A549 (cell line): ENCODE measurements at places on chromosomes 4 and X.
A peak's percentile ranks its signal among the peaks of the same experiment; 100 is the strongest.

- no peak for DNase-seq
These were observed 16.7 kb upstream of the ANKRD17 start for GRCh38 chr4:73275318-73275654.

GRCh38 chrX:12702509-12703091 lies 88.6 kb upstream of the PRPS2 start:
- DNase-seq = peak; percentile 17

DNA sequence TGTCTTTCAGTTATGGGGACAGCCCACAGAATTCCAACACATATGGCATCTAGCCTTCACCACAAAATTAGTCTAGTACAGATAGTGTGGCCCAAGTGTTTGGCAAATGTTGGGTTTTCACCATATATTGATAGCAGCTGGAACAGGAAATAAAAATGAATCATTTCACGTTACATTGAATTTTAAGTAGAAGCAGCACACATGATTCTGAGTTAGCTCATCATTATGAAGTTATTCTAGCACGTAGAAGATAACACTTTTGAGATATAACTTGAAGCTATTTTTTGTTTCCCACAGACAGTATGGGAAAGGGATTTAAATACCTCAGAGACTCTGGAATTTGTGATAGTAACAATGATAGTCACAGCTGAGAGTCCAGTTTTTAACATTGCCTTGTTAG lies 118.7 kb downstream of the FAT4 start:
- DNase-seq = no peak

DNA sequence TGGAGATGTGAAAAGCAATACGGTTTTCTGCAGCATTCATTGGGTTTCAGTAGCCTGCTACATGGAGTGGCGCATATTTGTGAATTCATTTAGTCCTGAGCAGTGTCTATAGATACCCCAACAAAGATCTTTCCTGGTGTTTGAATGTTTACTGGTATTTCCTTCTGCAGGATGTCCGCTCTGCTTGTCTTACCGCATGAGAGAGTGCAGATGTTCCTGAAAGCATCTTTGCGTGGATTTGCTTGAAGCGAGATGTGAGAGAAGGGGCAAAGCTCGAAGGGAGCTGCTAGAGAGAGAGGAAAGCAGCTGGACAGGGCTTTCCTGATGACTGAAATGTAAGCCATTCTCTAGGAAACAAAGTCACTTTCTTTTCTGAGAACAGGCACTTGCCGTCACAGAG lies 40.9 kb upstream of the GYPA start:
- DNase-seq = no peak

DNA sequence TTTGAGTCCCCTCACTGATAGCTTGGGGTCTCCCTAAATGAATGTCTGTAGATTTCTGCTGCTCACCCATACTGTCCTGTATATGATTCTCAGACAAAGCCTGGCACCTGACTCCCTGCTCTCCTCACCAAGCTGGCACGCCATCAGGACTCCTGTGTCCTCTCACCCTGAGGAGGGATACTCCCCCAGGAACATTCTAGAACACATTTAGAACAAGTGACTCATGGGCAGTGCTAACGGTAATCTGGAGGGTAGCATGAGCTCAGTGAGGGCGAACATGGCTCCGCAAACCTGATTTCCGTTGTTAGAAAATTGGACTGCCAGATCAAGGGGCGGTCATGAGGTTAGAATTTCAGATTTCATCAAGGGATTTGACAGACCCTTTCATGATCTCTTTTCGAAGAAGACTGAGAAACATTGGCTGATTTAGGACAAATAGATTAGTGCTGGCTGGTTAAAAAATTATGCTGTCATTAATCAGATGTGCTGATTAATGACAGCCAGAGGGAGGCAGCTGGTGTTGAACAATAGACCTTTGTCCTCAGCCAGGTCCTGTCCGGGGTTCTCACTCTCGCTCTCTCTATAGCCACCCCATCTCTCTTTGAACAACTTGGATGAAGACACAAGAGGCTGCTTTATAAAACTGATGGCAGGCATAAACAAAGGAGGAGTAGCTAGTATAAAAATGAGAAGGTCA lies 244.3 kb downstream of the PTTG2 start:
- no peak for DNase-seq

DNA sequence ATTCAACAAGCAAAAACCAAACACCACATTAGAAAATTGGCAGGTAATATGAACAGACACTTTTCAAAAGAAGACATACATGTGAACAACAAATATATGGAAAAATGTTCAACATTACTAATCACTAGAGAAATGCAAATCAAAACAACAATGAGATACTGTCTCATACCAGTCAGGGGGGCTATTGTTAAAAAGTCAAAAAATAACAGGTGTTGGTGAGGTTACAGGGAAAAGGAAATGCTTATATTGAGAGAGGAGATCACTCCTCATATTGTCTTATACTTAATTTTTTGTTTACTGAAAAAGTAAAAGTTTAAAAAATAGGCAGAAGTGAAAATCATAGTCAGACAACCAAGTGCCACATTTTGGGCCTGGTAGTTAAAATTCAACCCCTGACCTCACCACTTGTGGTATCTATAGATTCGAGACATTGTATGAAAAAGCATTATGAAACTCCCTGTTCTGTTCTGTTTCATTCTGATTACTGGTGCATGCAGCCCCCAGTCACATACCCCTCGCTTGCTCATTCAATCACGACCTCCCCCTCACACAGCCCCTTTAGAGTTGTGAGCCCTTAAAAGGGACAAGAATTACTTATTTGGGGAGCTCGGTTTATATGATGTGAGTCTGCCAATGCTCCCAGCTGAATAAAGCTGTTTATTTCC lies 153.7 kb upstream of the FGF16 start:
- DNase-seq = no peak

DNA sequence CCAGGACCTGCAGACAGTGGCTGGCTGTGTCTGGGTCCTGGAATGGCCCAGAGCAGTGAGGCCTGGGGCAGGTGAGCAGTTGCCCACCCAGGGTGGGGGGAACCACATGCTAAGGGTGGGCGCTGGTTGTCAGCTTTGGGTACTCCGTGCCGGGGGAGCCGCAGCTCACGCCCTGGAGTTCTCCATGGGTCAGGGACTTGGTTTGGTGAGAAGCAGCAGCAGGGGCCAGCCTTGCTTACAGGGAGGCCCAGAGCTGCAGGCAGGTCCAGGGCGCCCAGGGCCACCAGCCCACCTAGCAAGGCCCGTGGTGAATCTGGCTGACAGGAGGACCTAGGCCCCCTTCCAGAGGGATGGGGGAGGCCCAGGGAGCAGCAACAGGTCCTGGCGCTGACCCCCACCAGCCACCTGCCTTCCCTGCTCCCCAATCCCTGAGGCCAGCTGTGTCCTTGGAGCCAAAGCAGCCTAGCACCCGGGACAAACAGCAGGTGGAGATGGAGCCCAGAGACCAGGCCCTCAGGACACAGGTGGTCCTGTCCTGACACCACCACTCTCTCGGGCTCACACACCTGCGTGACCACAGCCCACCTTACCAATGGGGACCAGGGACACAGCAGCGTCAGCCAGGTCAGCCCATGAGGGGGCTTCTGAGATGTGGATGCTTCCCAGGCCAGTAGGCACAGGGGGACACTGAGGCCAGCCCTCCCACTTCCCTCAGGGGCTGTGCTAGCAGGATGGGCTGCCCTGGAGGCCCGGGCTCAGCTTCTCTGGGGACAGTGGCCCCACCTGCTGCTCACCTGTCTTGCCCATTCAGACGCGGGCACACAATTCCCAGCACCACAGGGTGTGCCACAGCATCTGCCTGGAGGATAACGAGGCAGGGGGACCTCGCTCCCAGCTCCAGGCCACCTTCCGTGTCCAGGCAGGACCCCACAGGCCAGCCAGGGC lies 3.5 kb downstream of the MXD4 start:
- no peak for DNase-seq

- DNase-seq = no peak
These were observed 4.1 kb downstream of the OPHN1 start for GRCh38 chrX:68429216-68429615.

DNA sequence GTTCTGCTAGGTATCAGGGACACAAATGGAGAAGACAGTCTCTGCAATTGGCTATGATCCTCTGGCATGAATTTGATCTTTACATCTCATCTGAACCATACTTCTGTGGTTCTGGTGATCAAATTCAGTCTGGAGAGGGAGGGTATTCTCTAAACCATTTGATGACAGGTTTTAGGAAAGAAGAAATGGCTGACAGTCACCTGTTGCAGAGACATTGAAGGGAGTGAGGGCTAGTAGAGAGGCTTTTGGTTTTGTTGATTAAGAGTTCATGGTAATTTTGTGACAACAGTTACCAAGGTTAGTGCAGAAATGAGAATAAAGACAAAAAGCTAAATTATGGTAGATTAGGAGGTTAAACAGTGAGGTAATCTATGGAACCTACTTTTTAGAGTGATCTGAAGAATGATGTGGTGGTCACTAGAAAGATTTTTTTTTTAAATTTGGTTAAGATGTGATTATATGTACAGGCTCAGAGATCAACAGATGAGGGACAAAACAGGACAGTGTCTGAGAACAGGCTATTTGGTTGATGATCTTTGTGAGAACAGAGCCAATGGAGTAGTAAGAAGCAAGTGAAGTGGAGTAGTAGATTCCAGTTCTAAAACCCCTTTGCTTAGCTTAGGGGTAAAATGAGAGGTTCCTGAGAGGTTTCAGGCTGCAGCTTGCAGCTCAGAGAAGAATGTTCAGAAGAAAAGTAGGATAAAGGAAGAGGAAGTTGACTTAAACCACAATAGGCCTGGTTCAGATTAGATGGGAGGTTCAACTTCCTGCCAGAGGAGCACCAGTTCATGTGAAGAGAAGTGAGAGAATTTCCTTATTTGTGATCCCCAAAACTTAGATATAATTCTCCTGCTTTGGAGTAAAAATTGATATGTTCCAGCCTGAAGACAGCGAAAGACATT lies 34.7 kb downstream of the VSIG4 start:
- no peak for DNase-seq

- DNase-seq = peak; percentile 24
These were observed 57.3 kb upstream of the TCEAL2 start for GRCh38 chrX:102067966-102068723.

DNA sequence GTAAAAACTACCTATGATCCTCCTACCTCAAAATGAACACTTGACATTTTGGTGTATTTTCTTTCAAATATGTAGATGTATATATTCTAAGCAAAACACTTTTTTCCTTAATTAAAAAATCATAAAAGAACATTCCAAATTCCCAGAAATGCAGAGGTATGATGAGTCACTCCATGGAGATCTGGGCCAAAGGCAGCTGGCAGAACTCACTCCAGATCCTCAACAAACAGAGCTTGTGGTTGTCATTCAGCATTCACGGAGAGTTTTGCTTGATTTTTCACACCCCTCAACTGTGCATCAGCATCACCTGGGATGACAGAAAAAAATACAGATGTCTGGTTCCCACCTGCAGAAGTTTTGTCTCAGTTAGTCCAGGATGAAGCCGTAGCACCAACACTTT lies 144.6 kb downstream of the KIT start:
- DNase-seq = no peak

DNA sequence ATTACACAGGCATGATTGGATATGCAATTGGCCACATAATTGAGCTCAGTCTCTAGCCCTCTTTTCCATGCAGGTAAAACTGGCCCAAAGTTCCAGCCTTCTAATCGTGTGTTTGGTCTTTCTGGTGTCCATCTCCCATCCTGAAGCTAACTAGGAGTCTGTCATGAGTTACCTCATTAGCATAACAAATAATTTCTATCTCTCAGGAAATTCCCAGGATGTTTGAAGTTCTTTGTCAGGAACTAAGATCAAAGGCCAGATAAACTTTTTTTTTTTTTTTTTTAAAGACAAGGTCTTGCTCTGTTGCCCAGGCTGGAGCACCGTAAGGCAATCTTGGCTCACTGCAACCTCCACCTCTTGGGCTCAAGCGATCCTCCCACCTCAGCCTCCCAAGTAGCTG lies 15.8 kb downstream of the ATXN3L start:
- no peak for DNase-seq

- no peak for DNase-seq
These were observed 253.5 kb downstream of the PCDH10 start for GRCh38 chr4:133402616-133403015.

GRCh38 chrX:22585831-22586230 lies 313.1 kb downstream of the CBLL2 start:
- DNase-seq = no peak

- no peak for DNase-seq
These were observed 735 bp upstream of the CHRDL1 start for GRCh38 chrX:110796407-110796697.

- DNase-seq = no peak
These were observed 1.2 kb downstream of the SPCS3 start for GRCh38 chr4:176320976-176321361.
